ENCODE measurements at places on chromosomes 13 and 19.

DNA sequence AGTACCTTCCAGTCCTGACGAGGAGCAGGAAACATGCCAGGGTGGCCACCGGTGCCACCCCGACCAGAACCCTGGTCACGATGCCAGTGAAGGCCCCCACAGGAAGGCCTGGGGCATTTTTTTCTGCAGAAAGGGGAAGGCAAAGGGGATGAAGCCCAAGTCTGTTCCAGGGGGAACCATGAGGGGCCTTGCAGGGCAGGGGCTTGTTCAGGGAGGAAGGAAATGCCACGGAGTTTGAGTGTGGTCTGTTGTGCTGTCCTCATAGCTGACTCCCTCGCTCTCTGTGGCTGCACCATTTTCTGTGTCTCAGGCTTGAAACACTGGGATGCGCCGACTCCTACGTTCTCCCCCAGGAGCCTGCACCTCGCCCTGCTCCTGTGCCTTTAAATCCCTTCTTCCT lies 27.5 kb upstream of the CEACAM1 start:
- no peak for DNase-seq

DNA sequence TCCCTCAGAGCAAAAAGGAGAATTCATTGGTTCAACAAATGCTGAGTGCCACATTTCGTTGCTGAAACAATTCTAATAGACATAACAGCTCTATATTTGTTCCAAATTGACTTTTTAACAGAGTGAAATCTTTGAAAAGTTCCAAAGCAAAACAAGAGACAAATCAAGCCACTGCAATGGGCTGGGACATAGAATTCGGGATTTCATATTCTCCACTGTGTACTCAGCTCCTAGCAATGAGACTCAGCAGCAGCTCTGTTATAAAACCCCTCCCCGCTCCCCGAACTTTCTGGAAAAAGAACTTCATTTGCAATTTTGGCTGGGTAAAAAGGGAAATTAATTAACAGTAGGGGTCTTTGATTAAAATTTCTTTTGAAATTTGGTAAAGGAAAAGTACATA lies 11.3 kb downstream of the RFX2 start:
- DNase-seq = no peak

GRCh38 chr13:34555988-34556387 lies 386.1 kb upstream of the NBEA start:
- DNase-seq = no peak

GRCh38 chr13:22964245-22964966 lies 216.4 kb upstream of the SGCG start:
- DNase-seq = no peak

- no peak for DNase-seq
Observed at GRCh38 chr19:49155820-49156346, 687 bp upstream of the HRC start.

DNA sequence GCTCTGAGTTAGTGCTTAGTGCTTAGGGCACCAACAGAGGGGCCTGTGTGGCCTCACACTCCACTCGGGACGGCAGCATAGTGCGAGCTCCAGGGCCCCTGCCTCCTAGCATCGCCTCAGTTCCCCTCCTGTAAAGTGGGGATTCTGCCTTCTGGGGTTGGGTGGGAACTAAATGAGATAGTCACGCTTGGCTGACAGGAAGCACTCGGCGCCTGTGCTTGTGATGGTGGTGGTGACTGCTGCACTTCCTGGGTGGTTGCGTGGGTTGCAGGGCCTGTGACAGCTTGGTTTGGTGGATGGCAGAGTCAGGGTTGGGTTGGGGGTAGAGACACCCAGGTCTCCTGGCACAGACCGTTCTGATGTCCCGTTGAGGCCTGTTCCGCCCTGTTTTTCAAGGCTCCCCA lies 7.7 kb downstream of the PLEKHF1 start:
- DNase-seq = no peak

DNA sequence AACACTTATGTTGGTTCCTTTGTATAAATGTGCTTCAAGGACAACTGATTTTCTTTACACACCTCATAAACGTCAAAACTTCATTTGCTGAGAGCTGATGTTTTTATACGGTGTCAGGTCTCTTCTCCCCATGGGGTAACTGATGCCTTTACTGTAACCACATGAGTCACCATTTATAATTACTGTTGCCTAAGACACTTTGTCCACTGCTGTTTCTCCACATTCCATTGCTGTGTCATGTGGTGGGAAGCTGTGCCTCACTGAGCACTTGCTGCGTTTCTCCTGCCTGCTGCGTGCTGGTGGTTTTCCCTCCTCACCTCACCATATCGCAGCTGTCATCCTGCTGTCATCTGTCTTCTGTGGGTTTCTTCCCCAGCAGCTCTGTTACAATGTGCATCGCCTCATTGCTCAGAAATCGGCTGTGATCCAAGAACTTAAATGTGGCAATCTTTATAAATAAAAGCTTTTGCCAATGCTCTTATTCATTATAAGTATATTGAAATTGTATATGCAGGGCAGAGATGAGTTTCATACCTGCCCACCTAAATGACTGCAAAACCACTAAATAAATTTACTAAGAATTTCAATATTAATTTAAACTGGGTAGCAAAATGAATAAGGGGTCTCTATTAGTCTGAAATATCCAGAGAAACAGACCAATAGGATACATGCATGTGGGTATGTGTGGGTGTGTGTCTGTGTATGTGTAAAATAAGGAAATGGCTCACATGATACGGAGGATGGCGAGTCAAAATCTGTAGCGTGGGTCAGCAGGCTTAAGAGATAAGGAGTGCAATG lies 547.0 kb upstream of the SLITRK5 start:
- peak; percentile 87 for DNase-seq

DNA sequence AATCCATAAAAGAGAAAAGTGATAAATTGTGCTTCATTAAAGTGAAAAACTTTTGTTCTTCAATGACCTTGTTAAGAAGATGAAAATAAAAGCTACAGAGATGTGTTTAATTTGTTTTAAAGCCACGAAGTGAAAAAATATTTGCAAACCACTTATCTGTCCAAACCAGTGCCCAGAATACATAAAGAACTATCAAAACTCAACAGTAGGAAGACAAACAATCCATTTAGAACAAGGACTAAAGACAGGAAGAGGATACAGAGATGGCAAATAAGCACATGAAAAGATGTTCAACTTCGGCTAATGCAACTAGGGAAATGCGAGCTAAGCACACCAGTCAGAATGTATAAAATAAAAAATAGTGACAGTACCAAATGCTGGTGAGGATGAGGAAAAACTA lies 15.0 kb downstream of the GJB6 start:
- no peak for DNase-seq

DNA sequence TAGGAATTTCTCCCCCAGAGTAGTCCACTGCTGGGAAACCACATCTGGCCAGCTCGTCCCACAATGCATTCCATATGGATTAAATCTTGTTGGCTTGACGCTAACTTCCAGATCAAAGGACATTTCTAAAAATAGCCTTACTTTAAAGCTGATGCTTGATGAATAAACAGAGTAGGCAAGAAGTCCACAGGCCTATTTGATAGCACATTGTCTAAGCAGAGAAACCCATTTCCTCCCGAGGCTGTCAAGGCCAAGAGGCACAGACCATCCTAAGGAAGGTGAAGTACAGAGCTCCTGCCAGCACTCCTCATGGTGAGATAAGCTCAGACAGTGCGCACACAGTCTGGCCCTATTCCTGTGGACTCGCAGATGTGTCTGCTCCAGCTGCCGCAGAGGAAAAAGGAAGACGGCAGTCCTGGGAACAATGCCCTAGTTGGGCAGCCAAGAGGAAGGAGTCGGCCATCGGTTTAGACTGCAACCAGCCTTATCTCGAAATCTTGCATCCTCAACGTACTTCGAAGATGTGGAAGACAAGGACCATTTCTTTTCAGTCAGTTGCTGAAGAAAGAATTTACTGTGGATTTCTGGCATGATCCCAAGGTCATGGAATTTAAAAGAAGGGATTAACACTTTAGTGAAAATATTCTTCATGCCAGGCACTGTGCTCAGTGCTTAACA lies 156.8 kb downstream of the RGCC start:
- peak; percentile 48 for DNase-seq

- no peak for DNase-seq
Observed at GRCh38 chr13:85254641-85255040, 544.6 kb downstream of the SLITRK6 start.
